Right kidney (tissue), 9 donors: ENCODE measurements at places on chromosomes 13 and 19.

DNA sequence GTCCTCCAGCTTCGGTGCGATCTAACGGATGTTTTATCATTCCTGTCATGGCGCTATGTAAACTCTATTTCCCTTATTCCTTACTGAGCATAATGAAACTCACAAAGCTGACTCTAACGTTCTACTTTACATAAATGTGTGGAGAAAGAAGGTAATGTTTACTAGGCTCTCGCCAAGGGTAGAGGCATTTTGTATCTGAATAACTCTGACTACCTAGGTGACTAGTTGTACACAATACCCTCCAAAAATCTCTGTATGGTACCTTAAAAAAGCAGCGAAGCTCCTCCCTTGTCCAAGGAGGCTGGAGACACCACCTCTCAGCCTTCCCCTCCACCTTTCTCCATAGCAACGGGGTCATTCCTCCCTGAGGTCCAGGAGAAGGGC lies 316 bp upstream of the ZNF530 start:
- no peak for DNase-seq

GRCh38 chr13:38444904-38445303 lies 95.3 kb downstream of the UFM1 start:
- no peak for DNase-seq

DNA sequence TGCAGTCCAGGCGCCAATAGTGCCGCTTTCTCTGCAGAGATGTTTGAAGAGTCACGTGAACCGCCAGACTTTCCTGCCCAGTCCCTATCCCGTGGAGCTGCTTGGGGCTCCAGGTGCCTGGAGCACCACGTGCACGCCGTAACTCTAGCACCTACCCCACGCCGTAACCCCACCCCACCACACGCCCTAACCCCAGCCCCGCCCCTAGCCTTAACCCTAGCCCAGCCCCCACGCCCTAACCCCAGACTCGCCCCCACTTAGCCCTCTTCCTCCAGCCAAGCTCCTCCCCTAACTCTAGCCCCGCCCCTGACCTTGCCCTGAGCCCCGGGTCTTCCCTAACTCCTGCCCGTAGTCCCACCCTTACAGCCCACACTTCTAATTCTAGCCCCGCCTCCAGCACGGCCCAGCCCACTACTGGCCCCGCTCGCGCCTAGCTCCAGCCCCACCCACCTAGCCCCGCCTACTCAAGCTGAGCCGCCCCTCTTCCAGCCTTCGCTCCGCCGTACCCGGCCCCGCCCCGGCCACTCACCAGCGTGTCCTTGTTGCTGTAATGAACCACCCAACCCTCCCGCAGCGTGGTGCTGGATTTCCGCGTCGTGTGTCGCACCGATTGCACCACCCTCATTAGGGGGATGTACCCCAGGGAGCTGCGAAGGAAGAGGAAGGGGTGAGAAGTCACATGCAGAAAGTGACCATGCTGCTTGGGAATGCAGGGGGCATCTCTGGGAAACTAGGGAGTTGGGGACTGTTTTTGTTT lies 19.5 kb downstream of the PRKD2 start:
- peak; percentile 68 for DNase-seq

GRCh38 chr13:97015661-97016350 lies 21.5 kb upstream of the OXGR1 start:
- DNase-seq, result no peak

DNA sequence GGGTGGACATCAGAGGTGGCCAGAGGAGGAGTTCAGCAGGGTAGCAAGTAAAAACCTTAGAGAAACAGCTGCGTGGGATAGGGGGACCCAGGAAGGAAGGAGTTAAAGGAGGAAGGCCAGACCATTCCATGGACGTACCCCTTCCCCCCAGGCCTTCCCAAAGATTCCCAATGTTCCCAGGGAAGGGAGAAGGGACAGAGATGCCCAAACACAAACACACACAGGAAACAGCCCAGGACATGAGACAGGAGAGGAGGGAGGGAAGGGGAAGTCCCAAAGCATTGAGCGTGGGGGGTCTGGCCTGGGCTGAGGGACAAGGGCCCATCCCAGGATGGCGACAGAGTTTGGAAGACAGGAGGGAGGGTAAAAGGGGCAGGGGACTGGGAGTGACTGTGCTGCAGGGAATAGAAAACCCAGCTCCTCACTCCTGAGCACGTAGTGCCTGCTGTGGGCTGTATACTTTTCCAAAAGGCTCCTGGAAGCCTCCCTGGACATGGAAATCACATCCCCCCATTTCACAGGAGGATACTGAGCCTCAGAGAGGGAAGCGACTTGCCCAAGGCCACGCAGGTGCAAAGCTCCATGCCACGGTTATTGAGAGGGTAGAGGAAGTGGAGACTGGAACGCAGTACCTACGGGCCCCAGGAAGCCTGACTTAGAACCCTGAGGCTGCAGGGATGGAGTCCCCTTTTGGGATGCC lies 1.1 kb downstream of the SYDE1 start:
- DNase-seq, result peak; percentile 34

DNA sequence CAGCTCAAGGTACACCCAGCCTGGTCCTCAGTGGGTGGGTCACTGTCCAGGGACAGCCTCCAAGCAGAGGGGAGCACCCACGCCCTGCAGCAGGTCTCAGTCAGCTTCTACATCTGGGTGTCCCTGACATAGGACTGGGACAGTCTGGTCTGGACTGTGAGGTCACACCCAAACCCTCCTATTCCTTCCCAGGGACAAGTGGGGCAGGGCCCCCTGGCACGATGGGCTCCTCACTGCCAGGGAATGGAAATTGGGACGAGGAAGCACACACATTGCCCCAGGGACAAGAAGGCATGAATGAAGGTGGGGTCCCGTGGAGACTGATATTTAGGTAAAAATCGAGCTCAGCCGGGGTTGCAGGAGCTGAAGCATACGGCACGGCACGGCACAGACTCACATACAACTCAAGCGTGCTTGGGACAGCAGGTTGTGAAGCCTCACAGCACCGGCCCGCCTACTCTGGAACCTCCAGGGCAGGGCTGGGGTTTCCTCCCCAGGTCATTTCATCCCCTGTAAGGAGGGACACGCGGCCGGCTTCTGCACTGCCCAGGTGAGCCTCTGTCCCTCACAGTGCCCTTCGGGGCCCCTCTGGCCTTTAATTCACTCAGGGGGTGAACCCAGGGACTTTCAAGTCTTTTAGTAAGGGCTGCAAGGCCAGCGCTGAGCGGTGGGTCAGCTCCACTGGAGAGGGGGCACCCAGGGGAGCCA lies 3.5 kb downstream of the PNMA8B start:
- DNase-seq, result no peak

DNA sequence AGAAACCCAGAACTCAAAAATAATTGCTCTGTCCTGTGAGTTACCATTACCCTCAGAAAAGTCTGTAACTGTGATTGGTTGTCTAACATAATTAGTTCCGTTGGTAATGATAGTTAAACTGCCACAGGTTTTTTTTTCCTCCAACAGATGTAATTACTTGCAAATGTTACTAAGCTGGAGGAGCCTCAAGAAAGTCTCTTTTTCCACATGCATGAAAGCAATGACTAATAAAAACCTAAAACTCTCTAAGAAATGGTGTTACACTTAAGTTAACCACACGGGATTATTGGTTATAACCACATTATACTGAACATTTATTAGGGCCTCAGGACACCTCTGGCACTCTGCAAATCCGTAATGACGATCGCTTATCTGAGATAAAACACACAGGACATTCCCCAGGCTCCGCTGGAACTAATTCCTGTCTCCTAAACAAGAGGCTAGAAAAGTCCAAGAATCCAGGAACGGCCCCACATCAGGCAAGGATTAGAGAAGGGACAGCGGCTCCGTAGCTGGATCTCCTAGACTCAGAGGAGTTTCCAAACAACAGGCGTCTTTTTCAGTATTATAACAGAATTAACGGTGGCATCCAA lies 753 bp downstream of the ZNF235 start:
- DNase-seq, result no peak

DNA sequence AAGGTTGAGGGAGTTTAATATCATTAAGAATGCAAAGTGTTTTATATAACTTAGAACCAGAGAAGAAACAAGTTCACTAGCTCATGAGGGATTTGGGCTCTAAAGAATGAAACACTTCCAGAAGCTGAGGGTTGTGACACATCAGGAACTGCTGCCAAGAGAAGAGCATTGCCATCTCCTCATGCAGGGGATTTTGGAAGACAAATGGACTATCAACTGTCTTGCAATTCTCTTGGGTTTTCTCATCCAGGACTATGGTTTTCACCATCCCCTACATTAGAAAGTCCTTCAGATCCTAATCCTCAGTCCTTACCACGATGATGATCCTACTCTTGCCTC lies 59.7 kb upstream of the KL start:
- peak; percentile 26 for DNase-seq

DNA sequence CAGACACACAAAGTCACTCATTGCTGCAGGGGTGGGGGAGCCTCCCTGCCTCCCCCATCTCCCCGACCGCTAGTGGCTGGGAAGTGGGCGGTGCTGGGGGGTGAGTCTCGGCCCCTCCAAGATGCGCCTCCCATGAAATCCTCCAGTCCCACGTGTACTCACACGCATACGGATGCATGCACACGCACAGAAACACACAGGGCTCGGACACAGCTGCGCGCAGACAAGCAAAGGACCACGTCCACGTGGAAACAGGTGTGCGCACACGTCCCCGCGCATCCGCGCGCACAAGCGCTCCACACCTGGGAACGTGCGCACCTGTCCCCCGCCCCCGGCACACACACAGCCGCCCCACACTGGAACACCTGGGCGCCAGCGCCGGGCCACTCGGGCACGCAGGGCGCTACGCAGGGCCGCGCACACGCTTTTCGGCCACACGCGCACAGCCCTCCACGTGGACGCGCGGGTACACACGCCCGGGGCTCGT lies 687 bp downstream of the MATK start:
- no peak for DNase-seq

GRCh38 chr19:23790641-23791488 lies 32.2 kb upstream of the ZNF681 start:
- DNase-seq, result no peak

DNA sequence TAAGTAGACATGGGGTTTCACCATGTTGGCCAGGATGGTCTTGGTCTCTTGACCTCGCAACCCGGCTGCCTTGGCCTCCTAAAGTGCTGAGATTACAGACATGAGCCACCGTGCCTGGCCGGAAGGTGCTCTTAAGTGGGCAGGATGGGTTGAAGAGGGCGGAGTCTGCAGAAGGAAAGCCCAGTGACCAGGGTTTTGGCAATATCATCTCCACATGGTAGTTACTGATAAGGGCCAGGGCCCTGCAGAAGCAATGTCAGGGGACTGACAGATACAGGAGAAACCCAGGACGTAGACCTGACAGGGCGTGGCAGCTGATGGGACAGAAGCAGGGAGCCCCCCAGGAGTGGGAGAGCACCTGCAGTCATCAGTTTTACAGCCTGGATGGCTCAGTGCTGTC lies 45.7 kb upstream of the RNF113B start:
- DNase-seq, result no peak

DNA sequence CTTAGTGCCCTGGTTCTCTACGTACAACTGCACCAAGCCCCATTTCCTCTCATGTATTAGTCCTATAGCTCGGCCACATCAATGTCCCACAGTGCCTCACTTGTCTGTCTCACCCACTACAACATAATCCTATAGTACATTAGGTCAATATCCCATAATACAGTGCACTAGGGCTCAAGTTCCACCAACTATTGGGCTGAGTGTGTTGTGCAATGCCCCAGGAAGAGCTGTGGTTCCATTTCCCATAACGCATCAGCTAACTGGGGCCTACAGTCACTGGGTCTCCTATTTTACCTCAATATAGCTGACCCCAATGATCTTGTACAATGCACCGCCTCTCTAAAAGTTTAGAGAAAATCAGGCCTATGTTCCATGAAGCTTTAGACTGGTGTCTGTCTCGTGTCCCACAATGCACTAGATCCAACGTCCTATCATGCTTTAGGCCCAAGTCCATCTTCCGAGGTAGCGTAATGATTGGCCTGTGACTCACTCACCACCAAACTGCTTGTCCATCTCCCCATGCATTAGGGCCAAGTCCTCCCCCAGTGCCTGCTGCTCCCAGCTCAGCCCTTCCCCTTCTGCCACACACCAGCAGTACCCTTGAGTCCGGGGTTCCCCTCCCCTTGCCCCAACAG lies 21.8 kb downstream of the TSKS start:
- DNase-seq, result no peak

DNA sequence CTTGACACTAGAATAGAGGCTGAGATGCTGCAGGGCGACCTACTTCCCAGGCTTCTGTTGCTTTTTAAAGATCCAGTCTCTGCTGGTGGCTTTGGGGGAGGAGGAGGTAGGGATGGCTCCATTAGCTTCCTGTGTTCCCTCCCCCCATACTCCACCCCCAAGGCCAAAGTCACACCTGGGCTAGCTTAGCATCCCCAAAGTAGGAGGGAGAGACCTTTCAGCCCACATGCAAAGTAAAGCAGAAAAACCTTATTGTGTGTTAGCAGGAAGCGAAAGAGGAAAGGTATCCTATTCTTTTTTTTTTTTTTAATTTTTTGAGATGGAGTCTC lies 3.2 kb upstream of the TNPO2 start:
- no peak for DNase-seq

DNA sequence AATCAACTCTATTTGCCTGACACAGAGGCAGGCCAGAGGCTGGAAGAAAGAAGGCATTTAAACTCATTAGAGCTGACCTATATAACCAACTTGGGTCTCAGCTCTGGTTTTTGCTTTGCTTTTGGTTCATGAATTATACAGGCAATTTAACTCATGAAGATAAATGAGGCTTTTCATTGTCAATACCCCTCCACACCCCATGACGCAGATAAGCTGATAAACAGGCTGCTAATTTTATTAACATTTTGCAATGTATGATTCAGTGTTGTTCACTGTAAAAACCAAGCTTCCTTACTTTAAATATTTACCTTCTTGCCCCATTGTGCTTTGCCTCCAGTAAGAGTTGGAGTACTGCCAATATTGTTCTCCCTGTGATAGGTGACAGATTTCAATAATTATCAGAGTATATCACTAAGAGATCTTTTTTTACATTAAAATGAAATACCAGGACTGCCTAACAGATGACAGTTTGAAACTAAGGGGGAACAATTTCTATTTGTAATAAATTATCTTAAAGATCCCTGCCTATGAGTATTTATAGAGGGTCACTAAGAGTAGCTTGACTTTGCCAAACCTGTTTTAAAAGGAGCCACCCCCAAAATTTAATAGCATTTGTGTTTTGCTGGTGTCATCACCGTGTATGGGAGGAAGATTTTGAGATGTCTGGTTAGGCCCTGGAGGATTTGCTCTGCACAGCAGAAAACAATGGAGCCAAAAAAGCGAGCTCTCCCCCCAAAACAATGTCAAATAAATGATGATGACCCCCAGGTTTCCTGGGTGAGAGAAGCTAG lies 472.7 kb upstream of the NBEA start:
- no peak for DNase-seq

DNA sequence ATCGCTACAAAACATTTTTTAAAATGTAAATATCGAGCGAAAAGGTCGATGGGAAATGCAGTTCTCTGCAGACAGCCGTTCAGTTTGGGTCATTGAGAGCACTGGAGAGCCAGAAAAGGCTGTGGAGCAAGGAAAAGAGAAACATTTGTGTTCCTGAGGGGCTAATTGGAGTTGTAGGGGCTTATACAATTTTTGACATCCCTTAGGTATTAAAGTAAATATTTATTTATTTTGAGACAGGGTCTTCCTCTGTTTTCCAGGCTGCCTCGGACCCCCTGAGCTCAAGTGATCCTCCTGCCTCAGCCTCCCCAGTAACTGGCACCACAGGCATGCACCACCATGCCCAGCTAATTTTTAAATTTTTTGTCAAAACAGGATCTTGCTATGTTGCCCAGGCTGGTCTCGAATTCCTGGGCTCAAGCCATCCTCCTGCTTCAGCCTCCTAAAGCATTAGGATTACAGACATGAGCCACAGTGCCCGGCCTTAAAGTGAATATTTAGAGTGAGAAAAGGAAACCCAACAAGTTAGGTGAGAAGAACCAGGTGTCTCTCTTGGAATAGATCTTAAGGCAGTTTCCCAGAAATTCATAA lies 825 bp upstream of the YIF1B start:
- no peak for DNase-seq

GRCh38 chr13:101090287-101090686 lies 326.0 kb downstream of the NALCN start:
- DNase-seq, result no peak
